Stimulated activated CD8-positive, alpha-beta memory T cell treated with anti-CD3 and anti-CD28 coated beads, Interleukin-15, amount 100 ng/mL, for 48 hours (primary cell): ENCODE measurements at places on chromosomes 3 and 15.

- DNase-seq: no peak
Measured at GRCh38 chr15:80691575-80691974, 3.5 kb upstream of the ABHD17C start.

DNA sequence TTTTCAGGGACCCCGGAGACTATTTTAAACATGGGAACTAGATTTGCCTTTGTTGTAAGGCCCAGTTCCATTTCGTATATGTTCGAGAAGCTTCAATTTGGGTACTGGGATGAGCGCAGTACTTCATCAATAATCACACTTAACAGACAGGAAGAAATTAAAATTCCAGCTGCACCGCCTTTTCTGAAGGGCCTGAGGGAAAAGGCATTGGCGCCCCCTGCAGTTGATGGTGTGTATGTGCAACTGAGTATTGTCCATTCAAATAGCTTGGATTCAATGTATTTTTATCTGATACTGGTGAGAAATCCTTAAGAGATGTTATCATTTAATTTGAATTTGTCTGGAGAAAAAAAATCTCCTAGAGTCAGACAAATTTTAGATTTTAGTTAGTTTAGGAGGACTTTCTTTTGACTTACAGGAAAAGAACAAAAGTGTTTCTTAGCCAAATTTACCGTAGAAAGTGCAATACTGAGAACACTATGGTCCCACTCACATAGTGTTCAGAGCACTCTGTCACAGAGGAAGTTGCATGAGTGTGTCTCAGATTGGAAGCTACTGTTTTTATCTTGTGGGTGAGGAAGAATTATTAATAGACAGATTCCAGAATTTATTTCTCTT is 5.4 kb upstream of the ALDH1A2 start:
- no peak for DNase-seq

- no peak for DNase-seq
Measured at GRCh38 chr3:133138017-133138416, 99.8 kb downstream of the TMEM108 start.

DNA sequence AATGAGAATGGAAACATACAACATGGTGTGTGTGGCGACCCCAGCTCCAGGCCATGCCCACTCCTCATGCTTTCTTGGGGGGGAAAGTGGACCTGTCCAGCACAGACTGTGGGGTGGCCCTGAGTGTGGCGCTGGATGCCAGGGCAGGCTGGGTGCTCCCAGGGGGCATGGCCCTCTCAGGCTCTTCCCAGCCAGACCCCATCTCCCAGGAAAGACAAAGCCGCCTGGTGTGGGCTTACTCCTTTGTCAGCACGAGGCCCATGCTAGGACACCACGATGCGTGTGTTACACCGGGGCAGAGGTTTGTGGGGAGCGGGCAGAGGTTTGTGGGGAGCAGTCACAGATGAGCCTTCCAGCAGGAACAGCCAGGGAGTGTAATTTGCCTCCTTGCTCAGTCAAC is 68.5 kb downstream of the ABTB1 start:
- DNase-seq: no peak

GRCh38 chr3:2476996-2477395 is 378.3 kb downstream of the CNTN4 start:
- DNase-seq: no peak

DNA sequence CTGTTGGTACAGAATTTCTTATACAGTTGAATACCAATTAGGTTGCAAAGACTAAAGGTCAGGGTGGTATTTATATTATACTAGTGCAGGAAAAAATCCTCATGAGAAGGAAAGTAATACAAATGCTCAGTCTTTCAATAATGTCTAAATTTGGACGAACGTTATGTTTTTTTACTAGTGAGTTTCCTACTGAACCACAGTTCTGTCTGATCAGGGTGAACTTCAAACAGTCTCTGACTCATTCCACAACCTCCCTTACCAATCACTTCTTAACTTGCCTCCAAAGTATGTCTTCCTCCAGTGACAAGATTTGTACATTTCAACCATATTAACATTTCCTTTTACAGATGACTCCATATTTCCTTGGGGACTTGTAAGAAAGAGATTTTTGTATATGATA is 3.4 kb downstream of the TMEM212 start:
- no peak for DNase-seq
